Stimulated activated naive CD4-positive, alpha-beta T cell (primary cell): ENCODE measurements at places on chromosomes 3 and 15.

- DNase-seq: no peak
These were observed 59.0 kb upstream of the MINAR1 start for GRCh38 chr15:79373113-79373512.

- no peak for DNase-seq
These were observed 42.0 kb downstream of the IFT57 start for GRCh38 chr3:108180194-108180593.

GRCh38 chr3:38651153-38651789 lies 1.8 kb upstream of the SCN5A start:
- DNase-seq: peak; percentile 60

GRCh38 chr15:77064063-77064462 lies 6.8 kb downstream of the TSPAN3 start:
- DNase-seq: no peak

DNA sequence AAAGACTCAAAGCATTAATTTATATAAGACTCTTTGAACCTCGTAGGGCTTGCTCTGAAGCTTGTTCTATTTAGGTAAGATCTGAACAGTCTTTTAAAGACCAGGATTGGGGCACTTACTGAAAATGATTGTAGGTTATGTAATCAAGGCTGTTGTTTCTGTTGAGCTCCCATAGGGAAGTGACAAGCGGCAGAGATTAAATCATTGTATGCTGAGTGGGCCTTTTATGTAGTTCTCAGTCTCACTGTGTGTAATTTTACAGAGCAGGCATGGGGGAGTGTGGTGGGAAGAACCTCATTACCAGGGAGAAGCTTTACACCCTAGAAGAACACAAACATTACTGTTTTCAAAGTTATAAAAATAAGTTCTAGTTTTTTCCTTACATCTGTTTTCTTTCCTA lies 160.0 kb upstream of the SNTN start:
- DNase-seq: no peak

DNA sequence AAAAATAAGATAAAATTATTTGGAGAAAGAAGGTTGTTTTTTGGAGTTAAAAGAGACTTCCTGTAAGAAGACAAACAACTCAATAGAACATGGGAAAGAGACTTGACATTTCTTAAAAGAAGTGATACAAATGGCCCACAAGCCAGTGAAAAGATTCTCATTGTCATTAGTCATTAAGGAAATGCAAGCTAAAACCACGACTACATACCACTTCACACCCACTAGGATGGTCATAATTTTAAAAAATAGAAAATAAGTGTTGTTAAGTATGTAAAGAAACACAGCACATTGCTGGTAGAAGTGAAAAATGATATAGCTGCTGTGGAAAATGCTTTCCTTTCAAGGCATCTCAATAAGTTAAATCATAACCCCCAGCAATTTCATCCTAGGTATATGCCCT lies 44.4 kb upstream of the GK5 start:
- DNase-seq: no peak

DNA sequence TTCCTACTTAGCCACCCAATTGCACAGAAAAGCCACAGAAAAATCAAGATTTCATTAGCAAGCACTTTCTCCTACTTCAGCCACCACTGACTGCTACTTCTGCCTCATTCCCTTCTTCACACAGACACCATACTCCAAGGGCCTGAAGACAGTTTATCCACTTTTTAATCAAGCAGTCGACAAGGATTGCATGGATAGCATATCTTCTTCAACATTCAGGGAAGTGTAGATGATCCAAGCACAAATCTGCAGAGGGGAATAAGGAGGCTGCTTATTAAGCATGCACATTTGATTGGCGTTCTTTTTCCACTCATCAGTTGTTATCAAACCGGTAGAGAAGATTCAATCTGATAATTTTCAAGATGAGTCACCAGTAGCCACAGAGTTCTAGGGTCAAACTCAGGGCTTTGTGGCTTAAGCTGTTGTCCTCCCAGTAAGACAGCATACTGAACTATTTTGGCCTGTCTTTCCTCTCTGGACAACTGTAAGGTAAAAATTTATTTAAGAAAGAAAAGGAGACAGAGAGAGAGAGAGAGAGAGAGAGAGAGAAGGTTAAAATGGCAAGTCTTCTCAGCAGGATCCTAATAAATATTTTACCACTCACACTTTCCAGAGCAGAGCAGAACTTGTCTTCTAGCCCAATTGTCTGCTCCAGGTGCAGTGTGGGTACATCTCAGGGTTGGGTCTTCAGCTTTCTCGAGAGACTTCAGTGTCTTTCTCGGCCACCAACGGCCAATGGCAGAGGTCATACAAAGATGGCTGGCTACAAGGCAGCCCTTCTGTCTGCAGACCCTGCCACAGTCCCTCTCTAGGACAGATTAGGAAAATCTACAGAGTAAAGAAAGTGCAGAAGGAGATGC lies 80.6 kb upstream of the BHLHE40 start:
- no peak for DNase-seq

DNA sequence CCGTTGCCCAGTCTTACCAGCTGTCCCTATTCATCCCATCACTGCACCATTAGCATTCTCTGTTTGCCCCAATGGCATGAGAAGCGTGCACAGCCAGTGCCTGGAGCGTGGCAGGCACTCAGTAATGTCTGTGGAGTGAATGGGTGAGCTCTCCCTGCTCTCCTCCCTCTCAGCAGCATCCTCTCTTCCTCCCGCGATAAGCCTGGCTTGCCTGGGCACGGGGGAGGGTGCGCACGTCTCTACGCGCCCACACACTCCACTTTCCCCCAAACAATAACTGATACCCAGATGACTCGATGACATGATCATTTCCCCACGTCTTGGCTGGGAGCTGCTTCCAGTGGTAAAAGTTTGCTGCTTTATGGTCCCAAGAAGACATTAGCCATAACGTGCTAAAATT lies 81.8 kb upstream of the LINGO1 start:
- no peak for DNase-seq

DNA sequence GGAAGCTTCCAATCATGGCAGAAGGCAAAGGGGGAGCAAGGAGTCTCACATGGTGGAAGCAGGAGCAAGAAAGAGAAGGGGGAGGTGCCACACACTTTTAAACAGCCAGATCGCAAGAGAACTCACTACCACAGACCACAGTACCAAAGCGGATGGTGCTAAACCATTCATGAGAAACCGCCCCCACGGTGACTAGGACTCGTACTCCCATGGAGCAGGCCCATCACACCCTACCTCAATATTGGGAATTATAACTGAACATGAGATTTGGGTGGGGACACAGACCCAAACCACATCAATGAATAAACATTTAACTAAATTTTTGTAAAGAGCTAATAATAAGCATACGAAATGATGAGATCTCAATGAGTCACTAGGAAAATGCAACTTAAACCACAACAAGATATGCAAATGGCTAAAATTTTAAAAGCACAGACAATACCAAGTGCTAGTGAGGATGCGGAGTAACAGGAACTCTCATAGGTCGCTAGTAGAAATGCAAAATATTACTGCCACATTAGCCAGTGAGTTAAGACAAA lies 10.0 kb downstream of the MRPS25 start:
- no peak for DNase-seq

DNA sequence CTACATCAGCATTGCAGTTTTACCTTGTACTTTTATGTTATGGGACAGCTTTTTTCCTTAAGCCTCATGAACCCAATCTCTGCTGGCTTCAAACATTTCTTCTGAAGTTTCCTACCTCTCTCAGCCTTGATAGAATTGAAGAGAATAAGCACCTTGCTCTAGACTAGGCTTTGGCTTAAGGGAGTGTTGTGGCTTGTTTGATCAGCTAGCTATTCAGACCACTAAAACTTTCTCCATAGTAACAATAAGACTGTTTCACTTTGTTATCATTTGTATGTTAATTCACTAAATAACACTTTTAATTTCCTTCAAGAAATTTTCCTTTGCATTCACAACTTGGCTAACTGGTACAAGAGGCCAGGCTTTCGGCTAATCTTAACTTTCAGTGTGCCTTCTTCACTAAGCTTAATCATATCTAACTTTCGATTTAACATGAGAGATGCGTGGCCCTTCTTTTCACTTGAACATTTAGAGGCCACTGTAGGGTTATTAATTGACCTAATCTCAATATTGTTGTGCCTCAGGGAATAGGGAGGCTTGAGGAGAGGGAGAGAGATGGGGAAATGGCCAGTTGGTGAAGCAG lies 8.1 kb upstream of the TIGIT start:
- DNase-seq: no peak

- DNase-seq: no peak
These were observed 406.1 kb upstream of the ONECUT1 start for GRCh38 chr15:53196242-53196641.

- no peak for DNase-seq
These were observed 45.7 kb downstream of the CD86 start for GRCh38 chr3:122100591-122101463.

- no peak for DNase-seq
These were observed 32.3 kb downstream of the TBC1D2B start for GRCh38 chr15:78045189-78045588.

DNA sequence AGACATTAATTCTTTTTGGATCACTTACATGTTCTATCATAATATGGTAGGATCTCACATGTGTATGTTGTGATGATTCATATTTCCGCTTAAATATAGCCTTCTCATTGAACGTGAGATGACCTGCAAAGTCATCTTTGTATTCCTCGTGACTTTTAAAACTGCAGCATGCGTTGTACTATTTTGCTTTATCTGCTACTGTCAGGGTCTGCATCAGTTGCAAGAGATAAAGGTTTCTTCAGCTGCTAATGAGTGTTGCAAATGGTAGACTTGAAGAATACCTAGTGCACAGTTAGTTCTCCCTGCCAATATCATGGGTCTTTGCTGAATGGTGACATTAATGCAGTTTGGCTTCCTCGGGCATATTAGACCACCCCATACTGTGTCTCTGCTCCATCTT lies 31.8 kb downstream of the REC114 start:
- DNase-seq: no peak

- DNase-seq: no peak
These were observed 178.7 kb upstream of the DPH6 start for GRCh38 chr15:35724626-35725025.

GRCh38 chr3:181486141-181486885 lies 225.4 kb upstream of the SOX2 start:
- no peak for DNase-seq

GRCh38 chr3:112126511-112126911 lies 6.5 kb downstream of the GCSAM start:
- DNase-seq: no peak

- no peak for DNase-seq
These were observed 32.4 kb upstream of the ALDH1L1 start for GRCh38 chr3:126212620-126213378.

- no peak for DNase-seq
These were observed 275.0 kb downstream of the ADAMTSL3 start for GRCh38 chr15:83928878-83929418.

GRCh38 chr3:133213937-133214336 lies 175.7 kb downstream of the TMEM108 start:
- no peak for DNase-seq

- DNase-seq: no peak
These were observed 367.0 kb downstream of the TIGIT start for GRCh38 chr3:114660808-114661207.

GRCh38 chr3:180093535-180093934 lies 56.8 kb upstream of the PEX5L start:
- DNase-seq: no peak

DNA sequence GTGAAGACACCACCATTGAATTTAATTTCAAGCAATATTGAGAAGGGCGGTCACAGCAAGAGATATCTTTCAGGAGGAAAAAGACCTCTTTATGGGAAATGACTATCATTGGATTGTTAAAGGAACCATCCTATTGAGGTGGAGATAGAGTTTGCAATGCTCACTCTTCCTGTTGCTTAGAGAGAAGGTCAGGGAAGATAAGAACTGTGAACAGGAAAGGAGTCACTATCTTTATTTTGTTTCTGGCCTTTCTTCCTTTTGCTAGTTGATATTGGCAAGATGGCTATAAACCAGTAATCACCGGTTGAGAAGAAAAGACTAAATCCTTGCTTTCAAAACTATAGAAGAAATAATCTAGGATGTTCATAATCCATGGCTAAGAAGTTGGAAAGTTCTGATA lies 112.1 kb upstream of the TMEM108 start:
- no peak for DNase-seq

DNA sequence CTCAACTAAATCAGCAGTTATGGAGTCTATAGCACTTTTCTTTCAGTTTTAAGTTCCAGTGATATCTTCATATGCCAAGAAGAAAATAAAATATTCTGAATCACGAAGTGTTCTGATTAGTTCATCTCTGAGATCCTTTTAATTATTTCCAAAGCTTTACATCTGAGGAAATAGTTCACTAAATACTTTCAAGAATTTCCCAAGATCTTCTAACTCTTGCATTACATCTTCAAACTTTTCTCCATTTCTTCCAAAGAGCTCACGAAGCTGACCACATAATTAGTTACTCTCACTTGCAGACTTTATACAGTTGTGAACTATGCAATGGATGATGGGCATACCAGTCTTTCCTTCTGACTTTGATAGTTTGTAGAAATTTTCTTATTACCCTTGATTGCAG lies 4.2 kb upstream of the RNF111 start:
- DNase-seq: no peak

DNA sequence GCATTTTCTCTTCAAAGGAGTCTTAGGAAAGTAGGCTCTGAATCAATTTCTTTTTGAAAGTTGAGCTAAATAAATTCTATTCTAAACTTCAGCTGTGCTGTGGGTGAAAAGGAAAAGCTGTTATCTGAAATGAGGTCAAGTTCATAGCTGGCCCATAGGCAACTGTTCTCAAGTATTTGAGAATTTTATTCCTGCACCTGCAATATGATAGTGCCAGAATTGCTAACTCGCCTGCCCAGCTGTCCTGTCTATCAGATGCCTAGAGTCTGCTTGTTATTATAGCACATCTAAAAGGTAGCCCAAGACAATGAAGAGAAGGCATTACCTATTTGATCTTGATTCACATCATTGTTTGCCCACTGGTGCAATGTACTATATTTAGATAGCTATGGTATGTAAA lies 798.7 kb downstream of the DIPK2A start:
- DNase-seq: no peak

DNA sequence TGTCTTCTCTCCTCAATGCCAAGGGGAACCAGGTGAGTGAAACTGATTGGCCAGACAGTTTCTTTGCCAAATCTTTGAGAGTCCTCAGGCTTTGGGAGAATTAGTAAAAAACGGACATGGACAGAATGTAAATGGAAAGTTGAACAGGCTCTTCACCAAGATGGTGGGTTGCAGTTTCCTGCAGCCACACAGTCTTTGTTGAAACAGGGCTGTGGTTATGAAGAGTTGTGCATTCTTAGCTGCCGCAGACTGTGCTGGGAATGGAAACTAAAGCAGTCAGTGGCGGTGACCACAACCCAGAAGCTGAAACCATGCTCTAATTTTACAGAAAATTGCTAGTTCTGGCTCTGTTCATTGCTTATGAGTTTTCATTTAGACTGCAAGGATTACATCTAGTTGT lies 42.1 kb upstream of the TASOR start:
- DNase-seq: peak; percentile 8

DNA sequence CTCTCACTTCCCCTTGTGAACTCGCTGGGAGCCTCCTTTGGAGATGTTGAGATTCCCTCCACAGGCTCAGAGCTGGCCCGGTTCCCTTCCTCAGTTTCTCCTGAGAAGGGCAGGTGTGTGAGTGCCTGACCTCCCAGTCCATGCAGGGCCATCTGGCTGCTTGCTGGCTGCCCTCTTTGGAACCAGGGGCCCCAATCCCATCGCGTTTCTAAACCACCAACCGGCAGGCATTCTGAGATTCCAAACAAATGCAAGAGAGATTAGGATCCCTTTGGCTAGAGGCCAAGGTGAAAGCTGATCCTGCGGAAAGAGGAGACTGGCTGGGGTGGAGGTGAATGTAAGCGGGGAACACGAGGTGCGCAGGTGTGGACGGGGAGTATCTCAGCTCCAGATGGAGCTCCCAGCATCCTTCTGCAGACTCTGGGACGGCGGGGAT lies 2.9 kb upstream of the PRRT3 start:
- no peak for DNase-seq
